ENCODE measurements at places on chromosomes 16 and 17.

DNA sequence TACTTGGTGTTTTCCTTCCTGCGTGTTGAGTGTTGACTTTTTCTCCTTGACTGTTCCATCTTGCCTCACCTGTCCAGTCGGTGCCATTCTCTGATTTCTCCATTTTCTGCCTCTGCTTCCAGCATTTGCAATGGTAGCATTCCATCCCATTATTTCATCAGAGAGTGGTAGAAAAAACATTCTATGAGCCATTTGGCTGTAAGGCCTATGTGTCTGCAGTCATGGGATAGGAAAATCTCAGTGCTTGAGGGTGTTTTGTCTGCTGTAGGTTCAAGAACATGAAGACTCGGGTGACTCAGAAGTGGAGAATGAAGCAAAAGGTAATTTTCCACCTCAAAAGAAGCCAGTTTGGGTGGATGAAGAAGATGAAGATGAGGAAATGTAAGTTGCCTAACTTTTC, 2.7 kb downstream of the UTP18 start:
- DNase-seq = no peak

DNA sequence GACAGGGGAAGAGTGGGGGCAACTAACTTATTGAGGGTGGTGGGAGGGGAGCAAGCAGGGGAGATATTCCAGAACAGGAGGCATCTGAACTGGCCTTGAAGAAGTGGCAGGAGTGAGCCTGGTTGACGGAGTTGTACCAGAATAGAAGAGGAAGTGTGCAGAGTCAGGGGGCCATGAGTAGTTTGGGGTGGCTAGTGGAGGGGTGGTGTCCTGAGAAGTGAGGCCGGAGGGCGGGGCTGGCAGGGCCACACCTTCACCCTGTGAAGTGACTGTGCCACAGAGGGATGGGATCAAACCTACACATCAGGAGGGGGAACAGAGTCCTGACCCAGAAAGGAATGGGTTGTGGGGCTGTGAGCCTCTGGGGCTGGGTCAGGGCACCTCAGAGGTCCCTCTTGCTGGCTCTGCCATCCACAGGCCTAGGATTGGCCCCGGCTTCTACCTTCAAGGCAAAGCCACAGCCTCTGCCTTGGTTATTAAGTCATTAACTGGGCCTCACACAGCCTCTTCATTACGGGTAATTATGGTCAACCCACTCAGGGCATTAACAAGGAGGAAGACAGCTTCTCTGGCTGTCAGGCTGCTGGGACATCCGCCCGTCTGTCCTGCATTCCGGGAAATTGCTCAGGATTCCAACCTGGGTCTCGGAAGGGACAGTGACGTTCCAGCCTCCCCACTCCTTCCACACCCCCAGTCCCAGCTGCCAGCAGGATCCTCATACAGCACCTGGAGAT, 12.7 kb downstream of the SPNS2 start:
- DNase-seq = no peak

DNA sequence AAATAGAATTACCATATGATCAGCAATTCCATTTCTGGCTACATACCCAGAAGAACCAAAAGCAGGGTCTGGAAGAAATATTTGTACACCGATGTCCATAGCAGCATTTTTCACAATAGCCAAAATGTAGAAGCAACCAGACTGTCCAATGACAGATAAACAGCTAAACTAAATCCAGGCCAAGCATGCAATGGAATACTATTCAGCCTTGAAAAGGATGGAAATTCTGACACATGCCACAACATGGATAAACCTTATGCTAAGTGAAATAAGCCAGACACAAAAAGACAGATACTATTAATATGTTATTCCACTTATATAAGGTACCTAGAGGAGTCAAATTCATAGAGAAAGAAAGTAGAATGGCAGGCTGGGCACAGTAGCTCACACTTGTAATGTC, 25.9 kb upstream of the CREBBP start:
- DNase-seq = no peak

DNA sequence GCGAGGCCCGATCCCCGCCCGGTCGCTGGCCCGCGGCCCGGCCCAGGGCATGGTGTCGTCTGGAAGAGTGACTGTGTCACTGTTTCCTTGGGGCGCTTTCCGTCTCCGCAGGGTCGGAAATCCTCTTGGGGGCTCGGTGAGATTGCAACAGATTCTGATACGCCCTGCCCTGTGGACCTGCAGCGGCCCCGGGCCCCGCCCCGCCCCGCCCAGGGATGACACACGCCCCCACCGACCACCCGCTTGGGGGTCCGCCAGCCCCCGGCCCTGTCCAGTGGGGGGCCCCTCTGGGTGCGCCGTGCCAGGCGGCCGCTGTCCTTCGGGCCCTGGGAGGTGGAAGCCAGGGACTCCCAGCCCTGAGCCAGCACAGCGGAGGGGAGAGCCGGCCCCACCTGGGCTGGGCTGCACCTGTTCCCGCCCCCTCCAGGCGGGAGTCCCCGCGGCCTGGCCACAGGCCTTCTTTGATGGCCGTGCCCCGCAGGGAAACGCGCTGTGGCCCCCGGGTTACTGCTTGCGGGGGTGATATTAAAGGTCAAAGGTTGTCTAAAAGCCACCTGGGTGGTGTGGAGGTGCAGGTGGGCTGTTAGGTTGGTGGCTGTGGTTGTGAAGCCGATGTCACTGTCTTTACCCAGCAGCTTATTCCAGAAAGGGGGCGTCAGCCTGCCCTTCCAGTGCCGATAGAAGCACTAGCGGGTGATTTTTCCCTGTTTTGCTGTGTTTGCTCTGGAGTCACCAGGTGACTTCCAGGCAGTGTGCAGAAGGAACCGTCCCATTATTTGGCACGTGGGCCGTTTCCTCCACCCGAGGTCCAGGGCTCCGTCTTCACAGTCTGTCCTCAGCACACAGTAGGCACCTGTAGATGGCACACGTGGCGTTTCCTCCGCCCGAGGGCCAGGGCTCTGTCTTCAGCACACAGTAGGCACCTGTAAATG, 752 bp downstream of the TBC1D24 start:
- peak; percentile 38 for DNase-seq

DNA sequence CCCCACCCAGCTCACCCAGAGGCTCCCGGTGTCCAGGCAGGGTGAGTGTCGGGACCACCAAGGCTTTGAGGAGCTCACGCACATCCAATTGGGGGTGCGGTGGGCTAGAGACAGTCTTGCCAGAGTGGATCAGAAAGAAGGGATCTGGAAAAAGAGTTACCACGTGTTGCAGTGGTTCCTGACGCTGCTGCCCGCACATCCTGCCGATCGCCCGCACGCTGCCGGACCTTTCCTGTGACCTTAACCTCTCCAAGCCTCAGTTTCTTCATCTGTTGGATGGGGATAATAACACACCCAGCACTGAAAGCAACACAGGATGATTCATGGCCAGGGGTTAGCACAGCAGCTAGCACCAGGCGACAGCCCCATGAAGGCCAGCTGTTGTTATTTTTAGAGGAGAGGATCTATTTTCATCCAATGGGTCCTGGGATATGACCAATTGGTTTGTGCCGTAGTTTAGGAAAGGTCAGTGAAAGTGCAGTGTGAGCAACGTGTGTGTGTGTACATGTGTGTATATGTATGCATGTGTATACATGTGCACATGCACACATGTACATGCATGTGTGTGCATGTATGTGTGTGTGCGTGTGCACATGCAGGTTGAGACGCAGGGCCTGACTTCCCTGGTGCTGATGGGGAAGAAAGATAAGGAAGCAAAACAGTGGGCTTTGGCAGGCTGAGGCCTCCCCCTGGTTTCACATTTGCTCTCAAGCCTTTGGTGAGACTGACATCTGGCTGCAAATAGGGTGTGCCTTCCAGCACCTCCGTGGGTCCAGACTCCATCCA, 2.5 kb downstream of the ITGAX start:
- no peak for DNase-seq

DNA sequence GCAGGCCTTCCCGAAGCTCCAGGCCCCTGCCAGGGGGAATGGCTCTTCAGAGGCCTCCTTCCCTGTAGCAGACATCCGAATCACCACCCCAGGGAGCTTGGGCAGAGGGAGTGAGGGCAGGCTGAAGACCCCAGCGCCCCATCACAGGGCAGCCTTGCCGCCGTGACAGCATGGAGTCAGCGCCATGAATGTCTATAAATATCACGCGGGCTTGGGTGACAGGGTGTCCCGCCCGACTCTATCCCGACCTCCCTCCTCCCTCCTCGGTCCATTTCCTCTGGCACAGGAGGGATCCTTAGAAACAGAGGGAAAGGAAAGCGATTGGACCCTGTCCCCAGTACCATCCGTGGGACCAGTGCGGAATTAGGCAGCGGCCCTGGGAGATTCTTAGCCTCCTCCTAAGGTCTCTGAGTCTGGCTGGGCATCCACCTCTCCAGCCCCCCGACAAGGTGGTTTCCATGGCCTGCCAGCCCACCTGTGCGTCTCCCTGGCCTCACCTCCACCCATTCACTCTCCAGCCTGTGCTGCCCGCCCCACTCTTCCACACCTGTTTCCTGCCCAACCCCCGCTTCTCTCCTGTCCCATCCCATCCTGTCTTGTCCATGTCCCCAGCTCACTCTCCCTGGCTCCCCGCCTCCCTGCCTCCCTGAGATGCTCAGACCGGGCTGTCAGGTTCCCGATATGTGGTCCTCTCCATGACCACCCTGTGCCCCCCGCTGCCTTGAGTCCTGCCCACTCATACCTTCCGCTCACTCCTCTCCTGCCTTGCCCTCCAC, 5.1 kb downstream of the ATP2A1 start:
- DNase-seq = no peak

DNA sequence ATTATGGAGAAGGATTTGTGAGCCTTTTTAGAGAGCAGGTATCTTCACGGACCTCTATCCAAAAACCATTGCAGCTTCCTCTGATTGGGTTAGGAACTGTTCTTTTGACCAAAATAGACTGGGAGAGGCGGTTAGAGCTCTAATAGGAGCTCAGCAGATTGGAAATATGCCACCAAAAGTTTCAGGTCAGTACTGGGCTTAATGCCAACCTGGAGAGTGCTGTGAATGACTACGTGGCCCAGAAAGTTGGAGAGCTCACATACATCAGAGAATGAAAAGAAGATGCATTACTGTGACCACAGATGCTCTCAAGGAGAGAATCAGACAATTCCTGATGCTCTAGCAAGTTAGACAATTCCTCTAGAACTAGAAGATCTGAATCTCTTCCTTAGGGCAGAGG, 86.5 kb downstream of the ABCA8 start:
- DNase-seq = no peak

DNA sequence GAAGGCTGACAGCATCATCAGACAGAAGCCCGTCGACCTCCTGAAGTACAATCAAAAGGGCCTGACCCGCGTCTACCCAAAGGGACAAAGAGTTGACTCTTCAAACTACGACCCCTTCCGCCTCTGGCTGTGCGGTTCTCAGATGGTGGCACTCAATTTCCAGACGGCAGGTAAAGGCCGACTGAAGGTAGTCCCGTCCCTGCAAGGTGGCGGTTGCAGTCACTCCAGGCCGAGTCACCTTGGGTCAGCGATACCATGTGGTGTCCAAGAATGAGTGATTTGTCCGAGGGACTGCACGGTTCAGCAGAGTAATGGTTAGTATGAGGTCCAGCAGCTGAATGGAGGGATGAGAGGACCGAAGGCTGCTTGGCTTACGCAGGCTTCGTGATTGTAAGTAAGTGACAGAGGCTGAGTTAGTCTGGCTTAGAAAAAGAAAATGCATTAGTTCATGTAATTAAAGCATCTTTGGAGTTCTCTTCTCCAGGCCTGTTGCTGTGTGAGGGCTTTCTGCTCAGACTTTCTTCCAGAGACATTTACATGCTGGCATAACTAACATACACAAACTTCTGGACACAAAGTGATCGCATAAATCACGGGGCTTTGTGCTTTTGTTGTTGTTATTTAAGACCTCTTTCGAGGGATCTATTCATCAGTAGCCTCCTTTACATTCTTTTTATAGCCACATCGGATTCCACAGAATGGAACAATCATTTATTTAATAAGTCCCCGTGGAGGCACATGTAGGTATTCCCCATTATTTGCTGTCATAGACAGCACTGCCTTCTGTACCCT, 74.9 kb downstream of the SDR42E1 start:
- DNase-seq = no peak

GRCh38 chr16:21628772-21629171, 23.6 kb downstream of the IGSF6 start:
- no peak for DNase-seq

GRCh38 chr17:1493291-1493980, 950 bp upstream of the MYO1C start:
- DNase-seq = no peak

DNA sequence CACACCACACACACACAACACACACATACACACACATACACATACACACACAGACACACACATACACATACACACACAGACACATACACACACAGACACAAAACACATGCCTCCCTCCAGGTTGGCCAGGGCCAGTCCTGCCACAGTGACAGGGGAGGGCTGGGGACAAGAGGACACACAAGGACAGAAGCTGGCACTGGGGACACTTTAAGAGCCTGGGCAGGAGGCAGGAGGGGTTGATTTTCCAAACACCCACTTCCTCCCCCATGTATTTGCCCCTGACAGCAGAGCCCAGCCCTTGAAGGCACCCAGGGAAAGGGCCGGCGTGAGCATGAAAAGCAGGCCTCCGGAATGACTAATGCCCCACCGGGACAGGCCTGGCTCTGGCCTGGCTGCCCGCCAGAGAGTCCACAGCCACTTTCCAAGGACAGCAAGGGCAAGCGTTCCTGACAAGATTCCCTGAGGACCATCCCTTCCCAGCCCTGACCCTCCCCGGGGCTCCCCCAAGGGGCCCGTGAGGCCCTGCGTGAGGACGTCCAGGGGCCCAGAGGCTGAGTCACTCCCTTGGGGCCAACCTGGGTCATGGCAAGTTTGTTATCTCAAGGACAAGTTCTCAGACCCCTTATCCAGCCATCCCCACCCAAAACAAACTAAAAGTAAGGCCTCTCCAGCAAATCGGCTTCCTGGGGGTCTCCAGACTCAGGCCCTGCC, 235.6 kb downstream of the ZNF423 start:
- peak; percentile 14 for DNase-seq

DNA sequence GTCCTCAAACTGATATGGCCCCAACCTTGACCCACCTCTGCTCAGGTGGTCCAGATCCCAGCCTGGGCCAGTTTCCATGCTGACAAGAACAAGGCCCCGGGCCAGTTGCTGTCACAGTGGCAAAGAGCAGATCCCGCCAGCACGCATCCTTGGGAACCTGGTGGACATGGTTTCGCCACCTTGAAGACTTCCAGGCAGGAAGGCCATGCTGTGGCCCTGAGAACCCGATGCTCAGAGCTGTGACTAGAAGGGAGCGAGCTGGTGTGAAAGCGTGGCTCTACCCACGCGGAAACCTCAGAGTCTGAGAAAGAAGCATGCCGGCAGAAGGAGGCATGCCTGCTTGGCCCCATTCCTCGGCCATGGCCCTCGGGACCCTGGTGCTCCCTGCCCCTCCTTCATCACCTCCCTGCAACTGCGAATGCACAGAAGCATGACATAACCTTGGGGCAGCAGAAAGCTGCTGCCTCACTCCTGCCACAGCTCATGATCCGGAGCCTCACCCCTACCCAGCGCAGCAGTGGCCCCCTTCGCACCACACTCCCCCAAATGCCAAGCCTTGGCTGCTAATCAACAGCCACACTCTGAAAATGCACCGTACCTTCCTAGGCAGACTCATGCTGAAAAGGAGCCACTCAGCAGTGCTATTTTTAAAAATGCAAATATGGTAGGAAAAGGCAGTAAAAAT, 33.2 kb downstream of the UBE2O start:
- DNase-seq = no peak
